Activated T-cell treated with anti-CD3 and anti-CD28 coated beads, Interleukin-2, amount 50 U/mL, for 4 hours (primary cell): ENCODE measurements at places on chromosomes 1 and 21.

- DNase-seq: peak; percentile 74
Measured at GRCh38 chr1:154791292-154792166, 78.6 kb downstream of the KCNN3 start.

GRCh38 chr1:158045639-158046038, 52.2 kb downstream of the KIRREL1 start:
- no peak for DNase-seq

GRCh38 chr1:91716339-91716738, 169.6 kb downstream of the TGFBR3 start:
- no peak for DNase-seq

DNA sequence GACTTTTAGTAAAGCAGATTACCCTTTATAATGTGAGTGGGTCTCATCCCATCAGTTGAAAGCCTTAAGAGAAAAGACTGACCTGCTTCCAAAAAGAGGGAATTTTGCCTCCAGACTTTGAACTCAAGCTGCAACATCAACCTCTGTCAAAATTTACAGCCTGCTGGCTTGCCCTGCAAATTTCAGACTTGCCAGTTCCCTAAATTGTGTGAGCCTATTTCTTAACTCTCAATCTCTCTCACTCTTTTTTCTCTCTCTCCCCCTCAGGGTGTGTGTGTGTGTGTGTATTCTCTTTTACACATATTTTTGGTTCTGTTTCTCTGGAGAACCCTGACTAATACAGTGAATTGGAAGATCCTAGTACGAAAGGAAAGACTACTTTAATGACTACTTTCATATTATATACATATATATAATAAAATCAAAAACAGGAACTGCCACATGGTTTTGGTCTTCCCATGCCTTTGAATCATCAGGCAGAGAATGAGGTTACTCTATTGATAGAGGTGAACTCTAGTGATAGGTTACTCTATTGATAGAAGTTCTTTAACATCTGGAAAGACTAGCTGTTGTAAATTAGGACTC, 6.4 kb downstream of the OR2C3 start:
- DNase-seq: no peak

- DNase-seq: no peak
Measured at GRCh38 chr1:221824025-221824424, 82.1 kb upstream of the DUSP10 start.

DNA sequence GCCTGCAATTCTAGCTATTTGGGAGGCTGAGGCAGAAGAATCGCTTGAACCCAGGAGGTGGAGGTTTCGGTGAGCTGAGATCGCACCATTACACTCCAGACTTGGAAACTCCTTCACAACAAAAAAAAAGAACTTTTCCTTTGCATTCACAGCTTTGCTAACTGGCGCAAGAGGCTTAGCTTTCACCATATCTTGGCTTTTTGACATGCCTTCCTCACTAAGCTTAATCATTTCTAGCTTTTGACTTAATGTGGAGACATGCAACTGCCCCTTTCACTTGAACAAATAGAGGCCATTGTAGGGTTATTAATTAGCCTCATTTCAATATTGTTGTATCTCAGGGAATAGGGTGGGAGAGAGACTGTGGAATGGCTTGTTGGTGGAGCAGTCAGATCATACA, 8.7 kb downstream of the KPNA6 start:
- no peak for DNase-seq

- no peak for DNase-seq
Measured at GRCh38 chr1:222023025-222023424, 281.1 kb upstream of the DUSP10 start.

GRCh38 chr1:222182641-222183040, 365.3 kb downstream of the HHIPL2 start:
- DNase-seq: no peak

- no peak for DNase-seq
Measured at GRCh38 chr1:20494609-20495311, 8.8 kb upstream of the CAMK2N1 start.

DNA sequence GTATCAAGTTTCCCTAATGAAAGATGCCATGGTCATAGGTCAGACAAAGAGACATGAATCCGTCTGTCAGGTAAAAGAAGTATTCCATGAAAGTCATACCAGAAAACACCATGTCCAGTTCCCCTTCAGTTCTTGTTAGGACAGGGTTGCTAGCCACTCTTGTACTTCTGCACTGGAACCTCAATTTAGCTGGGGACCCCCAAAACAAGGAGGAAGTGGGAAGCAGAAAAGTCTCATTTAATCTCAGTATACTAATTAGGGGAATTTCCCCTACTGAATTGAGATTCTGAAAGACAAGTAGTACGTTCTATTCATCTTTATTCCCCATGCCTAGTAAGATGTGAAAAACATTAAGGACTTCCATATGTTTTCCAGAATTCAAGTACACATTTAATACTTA, 1289.9 kb upstream of the B3GALT2 start:
- DNase-seq: no peak

- no peak for DNase-seq
Measured at GRCh38 chr1:107609808-107610207, 355.2 kb downstream of the VAV3 start.

- no peak for DNase-seq
Measured at GRCh38 chr1:89363638-89364536, at the start of gene GBP6. Gene GBP6, plus strand, starts transcription at chr1:89364059. Its CDS starts 4,493 bp downstream, at chr1:89368552.

- no peak for DNase-seq
Measured at GRCh38 chr1:156055281-156056048, 883 bp downstream of the LAMTOR2 start.

DNA sequence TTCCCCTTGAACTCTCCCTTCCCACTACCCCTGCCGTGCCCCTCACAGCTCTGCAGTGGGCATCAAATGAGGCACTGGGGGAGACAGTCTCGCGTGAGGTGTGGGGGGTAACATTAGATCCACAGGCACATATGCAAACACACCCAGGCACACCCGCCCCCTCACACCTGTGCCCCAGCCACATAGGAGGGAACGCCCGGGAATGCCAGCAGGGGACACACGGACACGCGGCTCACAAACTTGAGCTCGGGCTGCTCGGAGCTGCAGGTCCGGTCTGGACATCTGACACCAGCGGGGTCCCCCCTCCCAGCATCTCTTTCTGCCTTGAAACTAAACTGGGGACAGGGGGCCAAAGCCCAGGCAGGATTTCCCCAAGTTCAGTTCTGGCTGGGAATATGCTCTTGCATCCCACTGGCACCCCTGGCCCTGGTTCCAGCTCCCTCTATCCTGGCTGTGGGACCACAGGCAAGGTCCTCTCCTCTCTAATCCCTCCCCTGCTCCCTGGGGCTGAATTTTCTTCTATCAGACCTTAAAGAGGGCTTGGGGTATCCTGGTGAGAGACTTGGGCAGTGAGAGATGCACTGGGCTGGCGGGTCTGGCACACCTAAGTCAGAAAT, 30.6 kb downstream of the CDCP2 start:
- DNase-seq: no peak

- no peak for DNase-seq
Measured at GRCh38 chr1:100835866-100836842, 58.5 kb downstream of the EXTL2 start.

DNA sequence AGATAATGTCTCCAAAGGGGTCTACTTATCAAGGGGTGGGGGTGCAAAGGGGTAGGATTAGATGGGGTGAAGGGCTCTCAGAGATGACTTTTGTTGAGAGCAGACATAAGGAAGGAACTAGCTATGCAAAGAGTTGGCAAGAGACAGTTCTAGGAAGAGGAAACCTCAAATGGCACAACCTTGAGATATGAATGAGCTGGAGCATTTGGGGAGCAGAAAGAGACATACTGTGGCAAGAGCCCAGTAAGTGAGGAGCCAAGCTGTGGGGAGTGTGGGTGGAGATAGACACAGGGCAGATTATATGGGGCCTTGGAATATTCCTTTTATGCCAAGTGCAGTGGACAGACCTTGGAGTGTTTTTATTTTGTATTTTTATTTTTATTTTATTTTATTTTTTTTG, 84.8 kb upstream of the BTG3 start:
- DNase-seq: no peak

DNA sequence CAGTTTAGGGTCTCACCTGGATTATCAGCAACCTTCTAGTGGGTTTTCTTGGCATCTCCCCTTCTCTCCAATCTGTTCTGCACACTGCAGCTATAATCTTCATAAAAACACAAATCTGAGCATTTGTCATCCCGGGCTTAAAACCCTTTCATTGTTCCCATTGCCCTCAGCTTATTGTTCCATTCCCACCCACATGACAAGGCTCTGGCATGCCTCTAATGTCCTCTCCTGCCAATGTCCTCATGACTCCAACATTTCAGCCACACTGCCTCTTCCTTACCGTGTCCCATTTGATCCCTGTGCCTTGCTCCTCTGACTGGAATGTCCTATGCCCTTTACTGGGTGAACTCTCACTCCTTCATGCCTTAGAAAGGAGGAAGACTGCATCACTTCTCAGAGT, 7.5 kb upstream of the DPH2 start:
- DNase-seq: no peak

- DNase-seq: no peak
Measured at GRCh38 chr21:44625756-44626155, 1.1 kb upstream of the KRTAP10-9 start.

- no peak for DNase-seq
Measured at GRCh38 chr1:19772053-19772452, 27.7 kb downstream of the TMCO4 start.

DNA sequence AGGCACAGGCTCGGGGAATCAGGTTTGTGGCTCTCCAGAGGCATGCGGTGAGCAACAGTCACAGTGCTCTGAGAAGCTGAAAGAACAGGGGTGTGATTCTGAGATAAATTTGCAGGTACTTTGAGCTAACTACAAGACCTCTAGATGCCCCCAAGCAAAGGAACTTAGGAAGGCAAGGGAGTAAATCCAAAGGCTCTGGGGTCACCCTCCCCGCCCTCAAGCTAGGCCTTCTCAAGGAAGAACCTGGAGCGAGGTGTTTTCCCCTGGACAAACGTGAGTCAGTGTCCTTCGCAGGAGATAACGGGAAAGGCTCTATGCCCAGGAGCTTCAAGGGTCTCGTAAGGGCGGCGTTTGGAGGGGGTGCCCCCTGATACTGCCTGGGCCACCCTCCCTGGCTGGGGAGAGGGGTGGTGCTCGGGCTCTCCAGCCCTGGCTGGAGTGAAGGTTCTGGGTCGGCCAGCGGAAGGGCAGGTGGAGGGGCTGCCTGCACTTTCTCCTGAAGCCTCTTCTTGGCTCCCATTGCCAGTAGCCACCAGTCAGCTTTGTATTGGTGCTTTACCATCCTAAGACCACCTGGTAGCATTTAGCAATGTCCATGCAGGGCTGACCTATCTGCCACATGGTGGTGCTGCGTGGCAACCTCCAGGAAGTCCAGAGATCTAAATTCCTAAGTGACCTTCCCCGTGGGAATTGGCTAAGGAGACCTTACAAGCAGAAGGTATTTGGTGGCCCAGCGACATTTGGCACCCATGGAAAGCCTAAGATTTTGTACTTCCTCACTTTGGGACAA, 44.0 kb downstream of the GPR161 start:
- no peak for DNase-seq

DNA sequence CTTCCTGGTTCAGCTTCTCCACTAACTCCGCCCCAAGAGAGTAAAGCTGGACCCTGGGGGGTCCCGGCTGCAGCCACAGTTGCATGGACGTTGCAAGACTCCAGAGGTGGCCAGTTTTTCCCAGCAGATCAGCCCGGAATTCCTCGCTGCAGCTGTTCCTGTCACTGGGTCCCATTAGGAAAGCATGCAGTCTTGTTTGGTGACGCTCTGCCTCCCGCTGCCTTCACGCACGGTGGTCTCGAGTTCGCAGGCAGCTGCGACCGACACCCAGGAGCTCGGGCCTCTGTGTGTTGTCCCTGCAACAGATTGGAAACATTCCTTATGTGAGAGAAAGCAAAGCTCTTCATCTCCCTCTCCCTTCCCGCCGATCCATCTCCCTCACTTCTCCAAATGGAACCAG, 162.8 kb downstream of the PRDM16 start:
- DNase-seq: no peak

- DNase-seq: no peak
Measured at GRCh38 chr21:34333121-34333739, 30.6 kb upstream of the KCNE2 start.

GRCh38 chr21:46618738-46619379, 14.0 kb upstream of the S100B start:
- DNase-seq: no peak

DNA sequence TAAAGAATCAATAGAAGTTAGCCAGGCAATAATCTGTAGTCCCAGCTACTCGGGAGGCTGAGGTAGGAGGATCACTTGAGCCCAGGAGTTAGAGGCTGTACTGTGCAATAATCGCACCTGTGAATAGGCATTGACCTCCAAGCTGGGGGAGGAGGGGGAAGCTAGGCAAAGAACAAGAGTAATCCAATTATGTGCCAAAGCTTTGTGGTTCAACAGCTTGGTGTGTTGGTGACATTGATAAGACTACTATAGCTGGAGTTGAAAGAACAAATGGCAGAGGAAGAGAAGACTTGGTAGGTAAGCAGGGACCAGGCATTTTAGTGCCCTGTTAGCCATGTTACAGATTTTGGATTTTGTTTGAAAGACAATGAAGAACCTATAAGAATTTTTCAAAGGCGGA, 2.1 kb upstream of the TMCO2 start:
- DNase-seq: no peak

DNA sequence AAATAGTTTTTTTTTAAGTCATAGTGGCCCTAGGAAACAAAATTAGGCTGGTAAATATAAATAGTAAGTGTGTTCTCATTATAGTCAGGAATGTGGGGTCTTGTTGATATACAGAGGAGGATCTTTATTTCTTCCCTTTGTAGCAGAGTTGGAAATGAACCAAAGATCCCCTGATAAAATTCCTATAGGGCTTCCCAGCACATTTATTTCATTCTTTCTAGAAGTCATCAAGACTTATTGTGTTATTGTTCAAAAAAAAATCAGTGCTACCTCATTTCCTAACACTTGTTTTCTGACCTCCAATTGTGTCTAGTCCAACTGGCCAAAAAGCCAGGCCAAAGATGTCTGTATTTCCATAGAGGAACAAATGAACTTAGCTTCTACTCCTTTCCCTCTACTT, 7.6 kb upstream of the PLEKHO1 start:
- DNase-seq: no peak

GRCh38 chr1:21703318-21703963, 34.3 kb upstream of the RAP1GAP start:
- no peak for DNase-seq

DNA sequence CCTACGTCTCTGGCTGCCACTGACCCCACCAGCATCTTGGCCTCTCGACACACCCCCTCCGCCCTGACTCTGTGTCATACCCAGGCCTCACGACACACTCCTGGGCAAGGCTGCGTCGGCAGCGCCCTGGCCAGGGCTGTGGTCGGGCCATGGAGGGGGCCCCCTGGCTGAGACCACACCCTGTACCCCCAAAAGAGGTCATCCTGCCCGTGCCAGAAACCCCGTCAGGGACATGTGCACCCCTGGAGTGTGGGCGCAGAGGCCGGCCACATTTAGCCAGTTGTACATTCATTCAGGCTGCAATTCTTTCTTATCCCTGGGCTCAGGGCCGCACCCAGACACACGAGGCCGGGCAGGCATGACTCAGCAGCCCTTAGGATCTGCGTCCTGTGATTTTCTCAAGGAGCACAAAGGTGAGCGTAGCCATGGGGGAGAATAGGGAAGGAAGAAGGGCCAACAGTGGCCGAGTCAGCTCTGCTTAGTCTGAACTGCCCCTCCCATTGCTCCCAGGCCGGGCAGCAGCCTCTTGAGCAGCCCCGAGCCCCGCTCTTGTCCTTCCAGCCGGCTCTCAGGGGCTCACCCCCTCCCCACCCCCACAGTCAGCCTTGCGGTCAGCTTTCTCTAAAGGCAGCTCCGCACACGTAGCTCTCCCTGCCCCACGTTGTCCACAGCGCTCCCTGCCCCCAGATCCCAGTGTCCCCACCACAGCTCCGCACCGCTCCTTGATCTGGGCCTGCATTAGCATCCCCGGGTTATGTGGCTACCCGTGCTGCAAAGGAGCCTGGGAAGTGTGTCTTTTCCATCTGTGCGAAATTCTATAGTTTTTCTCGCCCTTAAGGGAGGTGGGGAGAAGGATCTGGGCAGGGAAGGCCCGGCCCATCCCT, 7.9 kb downstream of the CSTB start:
- no peak for DNase-seq
